ENCODE measurements at places on chromosomes 12 and 14. TPM values are rescaled to one million over a fixed set of nuclear protein-coding genes. Genes with fewer than 3 reads are reported as not detected.

DNA sequence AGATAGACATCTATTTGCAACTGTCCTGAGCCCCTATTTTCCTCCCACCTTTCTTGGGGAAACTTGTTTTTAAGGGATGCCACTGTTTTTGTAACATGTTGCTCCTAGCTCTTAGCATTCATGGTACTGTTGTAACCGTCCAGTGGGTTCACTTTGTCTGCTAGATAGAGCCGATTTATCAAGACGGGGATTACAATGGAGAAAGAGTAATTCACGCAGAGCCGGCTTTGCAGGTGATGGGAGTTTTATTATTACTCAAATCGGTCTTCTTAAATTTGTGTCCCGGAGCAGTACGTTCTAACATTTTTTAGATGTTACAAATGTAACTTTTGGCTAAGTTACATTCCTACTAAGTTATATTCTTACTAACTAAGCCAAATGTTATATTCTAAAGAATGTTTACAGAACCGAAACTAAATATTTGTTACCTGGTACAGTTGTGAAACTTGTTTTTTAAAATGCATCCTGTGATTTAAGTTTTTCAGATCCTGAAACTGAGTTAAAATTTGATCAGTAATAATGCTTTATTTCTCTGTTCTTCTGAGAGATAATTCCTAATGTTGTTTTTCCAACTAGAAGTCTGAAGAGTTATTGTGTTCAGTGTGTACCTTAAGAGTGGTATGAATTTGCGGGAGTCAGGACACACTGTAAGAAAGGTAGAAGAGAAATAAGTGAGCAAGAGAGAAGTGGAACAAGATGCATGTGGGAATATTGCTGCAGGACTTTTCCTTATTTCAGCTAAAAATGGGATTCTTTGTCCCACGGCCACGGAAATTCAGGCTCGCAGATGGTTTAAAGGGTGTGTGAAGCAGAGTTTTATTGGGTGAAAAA lies 20.6 kb upstream of the CLEC2D start:
- no peak for DNase-seq

The CNPY2 gene
- polyA plus RNA-seq: 182 TPM

GRCh38 chr14:60025571-60025970 lies 66.2 kb upstream of the PCNX4 start:
- DNase-seq: no peak

The C1S gene
- 47.4 TPM for polyA plus RNA-seq

- no peak for DNase-seq
Measured at GRCh38 chr12:92676710-92677109, 26.1 kb upstream of the PLEKHG7 start.

DNA sequence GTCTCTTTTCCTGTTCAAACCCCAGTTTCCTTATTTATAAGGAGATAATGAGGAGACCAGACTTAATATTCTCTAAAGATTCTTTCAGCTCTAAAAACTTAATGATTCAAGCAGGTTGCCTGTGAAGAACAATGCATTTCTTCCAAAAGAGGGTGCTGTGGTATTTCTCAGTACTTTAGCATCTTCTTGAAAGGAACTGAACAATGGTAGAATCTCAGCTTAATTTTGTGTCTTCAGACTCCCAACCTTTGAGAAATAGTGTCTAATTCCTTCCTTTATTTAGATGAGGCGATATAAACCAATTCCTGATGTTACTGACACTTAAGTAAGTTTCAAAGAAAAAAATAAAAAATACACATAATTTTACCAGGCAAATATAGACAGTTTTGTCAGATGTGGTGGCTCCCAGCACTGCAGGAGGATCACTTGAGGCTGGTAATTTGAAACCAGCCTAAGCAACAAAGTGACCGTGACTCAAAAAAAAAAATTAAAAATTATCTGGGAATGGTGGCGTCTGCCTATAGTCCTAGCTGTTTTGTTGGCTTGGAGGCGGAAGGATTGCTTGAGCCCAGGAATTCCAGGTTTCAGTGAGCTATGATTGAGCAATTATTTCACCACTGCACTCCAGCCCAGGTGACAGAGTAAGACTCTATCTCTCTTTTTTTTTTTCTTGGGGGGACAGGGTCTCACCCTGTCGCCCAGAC lies 76.9 kb upstream of the PSMA6 start:
- DNase-seq: peak; percentile 44

DNA sequence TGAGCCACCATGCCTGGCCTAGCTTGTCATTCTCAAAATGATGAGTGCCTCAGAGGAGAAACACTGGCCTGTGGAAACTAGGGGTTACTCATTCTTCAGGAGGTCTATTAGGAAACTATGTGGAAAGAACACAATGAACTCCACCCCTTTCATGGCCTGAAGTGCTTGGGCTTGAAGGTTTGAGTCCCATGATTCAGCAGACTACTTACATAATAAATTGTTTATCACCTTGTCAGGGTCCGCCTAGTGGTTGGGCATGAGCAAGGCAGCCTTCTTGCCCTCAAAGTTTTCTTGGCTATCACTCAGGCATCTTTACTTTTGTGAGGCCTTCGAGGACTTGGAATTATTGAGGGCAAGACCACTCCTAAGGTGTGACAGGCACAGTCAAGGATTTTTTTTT lies 251.2 kb downstream of the ACSS3 start:
- no peak for DNase-seq

The LRRC43 gene
- 8.7 TPM for polyA plus RNA-seq

The SOX5 gene
- polyA plus RNA-seq: 5.5 TPM

The TMEM132D gene
- 1.6 TPM for polyA plus RNA-seq

The ST8SIA1 gene
- 5.2 TPM for polyA plus RNA-seq

The SERPINA3 gene
- polyA plus RNA-seq: 0.14 TPM

The SYCP3 gene
- 1.5 TPM for polyA plus RNA-seq

The DNAJC22 gene
- polyA plus RNA-seq: 24.5 TPM

The PPM1H gene
- polyA plus RNA-seq: 28.9 TPM

GRCh38 chr12:105273601-105274000 lies 37.6 kb upstream of the APPL2 start:
- DNase-seq: no peak

The PRKD1 gene
- 32.4 TPM for polyA plus RNA-seq

- no peak for DNase-seq
Measured at GRCh38 chr14:101193106-101193844, 289.8 kb upstream of the RTL1 start.

DNA sequence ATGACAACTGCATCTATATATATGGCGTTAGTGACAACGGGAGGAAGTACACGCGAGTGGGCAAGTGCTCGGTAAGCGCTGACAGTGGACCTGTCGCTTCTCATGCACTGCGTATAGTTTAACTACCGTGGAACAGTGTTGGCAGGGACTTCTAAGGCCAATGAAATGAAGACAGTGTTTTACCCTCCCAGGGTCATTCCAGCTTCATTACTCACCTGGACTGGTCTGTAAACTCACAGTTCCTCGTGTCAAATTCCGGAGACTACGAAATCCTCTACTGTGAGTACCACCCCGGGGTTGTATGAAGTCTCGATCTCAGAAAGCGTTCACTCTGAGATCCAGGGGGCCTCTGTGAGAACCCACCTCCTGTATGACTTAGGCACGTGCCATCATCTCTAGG lies 129.2 kb upstream of the EVL start:
- no peak for DNase-seq

The SLC17A8 gene
- polyA plus RNA-seq: 0.25 TPM

DNA sequence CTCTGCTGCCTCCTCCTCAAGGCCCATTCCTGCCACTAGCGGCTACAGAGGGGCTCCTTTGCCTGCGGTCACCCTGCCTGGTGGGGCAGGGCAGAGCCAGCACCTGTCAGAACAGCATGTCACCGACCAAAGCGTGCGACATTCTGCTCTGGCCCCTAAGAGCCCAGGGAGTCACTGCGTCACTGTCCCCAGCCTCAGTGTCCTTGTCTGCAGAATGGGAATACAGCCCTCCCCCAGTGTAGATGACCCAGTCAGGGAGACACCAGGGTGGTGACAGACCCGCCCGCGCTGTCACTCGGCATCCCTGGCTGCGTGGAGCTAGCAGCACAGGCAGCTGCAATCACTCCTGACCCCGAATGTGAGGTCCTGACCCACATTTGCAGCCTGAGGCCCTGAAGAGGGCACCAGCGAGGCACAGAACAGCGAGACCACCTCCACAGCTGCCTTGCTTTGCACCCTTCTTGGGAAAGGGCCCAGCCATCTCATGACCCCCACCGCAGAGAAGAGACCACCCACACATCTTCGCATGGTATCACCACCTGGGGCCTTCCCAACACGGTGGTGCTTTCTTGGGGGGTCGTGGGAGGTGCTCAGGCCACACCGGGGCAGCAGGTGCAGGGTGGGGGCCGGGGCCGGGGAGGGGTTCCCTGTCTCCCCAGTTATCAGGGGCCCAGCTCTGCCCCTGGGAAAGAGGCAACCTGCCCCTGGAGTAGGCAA lies 2.5 kb downstream of the AHNAK2 start:
- DNase-seq: no peak

DNA sequence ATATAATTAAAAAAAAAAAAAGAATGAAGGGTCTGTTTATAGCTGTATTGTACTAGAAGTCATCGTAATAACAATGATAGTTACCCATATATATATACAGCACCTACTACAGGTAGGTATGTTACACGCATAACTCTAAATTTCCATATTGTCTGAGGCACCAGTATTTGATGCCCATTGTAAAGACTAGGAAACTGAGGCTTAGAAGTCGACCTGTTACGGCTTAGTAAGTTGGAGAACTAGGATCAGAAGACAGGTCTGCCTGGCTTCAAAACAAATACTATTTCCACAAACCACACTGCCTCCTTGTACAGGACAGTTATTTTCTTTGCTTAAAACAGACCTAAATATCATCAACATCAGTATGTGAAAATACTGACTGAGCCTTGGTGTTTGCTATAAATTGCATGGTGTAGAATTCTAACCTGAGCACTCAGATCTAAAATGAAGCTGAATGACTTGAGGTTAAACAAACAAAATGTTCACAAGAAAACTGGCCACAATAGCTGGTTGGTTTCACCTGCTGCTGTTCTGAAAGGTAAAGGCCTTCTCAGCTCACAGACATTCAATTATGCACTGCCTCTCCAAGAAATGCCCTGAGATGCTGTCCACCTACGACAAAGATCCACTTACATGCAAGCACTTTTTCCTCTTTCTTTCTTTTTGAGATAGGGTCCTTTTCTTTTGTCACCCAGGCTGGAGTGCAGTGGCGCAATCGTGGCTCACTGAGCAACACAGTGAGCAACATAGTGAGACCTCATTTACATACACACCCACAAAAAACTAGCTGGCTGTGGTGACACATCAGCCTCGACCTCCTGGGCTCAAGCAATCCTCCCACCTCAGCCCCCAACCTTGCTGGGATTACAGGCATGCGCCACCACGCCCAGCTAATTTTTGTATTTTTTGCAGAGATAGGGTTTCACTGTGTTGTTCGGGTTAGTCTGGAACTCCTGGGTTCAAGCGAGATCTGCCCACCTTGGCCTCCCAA lies 35.7 kb downstream of the SSH1 start:
- no peak for DNase-seq

DNA sequence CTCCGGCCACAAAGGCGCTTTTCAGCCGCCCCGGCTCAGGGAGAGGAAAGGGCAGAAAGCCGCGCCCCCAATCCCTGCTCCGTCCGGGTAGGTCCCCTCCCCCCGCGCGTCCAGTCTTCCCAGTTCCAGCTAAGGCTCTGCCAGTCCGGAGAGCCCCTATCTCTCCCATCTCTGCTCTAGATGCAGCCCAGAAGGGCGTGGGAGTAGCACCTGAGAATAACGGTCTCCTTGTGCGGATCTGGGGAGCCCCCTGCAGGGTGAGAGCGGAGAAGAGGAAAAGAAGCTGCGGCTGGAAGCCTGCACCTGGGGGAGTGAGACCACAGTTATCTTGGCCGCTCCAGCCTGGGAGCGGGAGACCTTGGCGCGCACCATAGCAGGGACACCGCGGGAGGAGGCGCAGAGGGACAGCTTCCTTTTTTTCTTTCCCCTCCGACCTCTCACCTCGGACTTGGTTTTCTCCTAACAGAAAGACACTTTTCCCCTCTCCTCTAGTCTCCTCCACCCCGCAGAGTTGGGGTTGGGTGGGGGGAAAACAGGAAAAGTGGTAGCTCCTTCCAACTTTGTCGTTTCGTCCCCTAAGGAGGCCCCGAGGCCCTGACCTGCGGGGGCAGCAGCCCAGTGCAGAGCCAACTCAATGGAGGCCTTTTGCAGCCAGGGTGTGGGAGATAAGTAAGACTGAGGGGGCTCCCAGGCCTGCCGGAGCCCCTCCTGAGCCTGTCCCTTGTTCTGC lies 2.4 kb downstream of the DHH start:
- peak; percentile 62 for DNase-seq

DNA sequence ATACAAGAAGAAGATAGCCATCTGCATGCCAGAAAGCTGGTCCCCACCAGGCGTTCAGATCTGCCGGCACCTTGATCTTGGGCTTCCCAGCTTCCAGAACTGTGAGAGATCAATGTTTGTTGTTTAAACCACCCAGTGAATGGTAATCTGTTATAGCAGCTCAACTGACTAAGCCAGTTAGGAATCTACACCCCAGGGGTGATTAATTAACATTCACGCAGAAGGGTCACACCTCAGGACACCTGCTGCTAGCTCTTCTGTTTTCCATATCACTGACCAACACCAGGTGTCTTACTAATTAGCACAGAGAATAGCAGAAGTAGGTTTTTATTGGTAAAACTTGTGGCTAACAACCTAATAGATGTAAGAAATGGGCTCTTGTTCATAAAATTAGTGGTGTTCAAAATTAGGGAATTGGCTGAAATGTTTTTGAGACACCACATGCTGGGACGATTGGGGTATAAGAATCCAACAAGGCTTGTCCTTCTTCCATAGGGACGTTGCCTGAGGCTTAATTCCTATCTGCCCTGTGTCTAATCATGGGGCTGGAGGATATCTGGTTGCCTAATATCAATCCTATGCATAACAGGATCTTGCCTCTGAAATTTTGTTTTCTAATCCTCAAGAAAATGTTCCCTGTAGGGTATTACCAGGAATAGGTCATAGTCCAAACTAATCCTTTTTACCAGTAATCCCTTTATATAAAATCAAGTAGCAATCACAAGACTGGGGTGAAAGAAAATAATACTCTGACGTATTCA lies 42.0 kb upstream of the CHST11 start:
- DNase-seq: no peak

DNA sequence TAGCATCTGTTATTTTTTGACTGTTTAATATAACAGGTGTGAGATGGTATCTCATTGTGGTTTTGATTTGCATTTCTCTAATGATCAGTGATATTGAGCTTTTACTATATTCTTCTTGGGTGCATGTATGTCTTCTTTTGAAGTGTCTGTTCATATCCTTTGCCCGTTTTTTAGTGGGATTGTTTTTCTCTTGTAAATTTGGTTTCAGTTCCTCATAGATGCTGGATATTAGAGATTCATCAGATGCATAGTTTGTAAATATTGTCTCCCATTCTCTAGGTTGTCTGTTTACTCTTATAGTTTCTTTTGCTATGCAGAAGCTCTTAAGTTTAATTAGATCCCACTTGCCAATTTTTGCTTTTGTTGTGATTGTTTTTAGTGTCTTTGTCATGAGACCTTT lies 48.9 kb upstream of the NEDD1 start:
- no peak for DNase-seq
